ENCODE measurements at places on chromosomes 12 and 14. TPM values are rescaled to one million over a fixed set of nuclear protein-coding genes. Genes with fewer than 3 reads are reported as not detected.

LAG3 gene
- total RNA-seq: 2.9 TPM

CCDC85C gene
- total RNA-seq: 41.3 TPM

DNA sequence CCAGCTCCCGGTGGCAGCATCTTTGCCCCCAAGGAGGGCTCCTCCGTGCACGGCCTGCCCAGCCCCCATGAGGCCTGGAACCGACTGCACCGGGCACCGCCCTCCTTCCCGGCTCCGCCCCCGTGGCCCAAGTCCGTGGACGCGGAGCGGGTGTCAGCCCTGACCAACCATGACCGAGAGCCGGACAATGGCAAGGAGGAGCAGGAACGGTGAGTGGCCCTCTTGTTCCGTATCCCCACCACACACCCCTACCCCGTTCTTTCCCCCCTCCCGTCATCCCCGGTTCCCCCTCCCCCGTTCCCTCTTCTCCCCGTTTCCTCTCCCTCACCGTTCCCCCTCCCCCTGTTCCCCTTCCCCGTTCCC lies 28.3 kb downstream of the LRCOL1 start:
- H3K36me3 ChIP-seq: no peaks in the 10 kb centered on the region
- peak overlapping the region; percentile 28 for H3K4me3 ChIP-seq
- H3K4me1 ChIP-seq: peaks cover 15% of the 10 kb centered on the region
- peaks cover 70% of the 10 kb centered on the region for H3K27me3 ChIP-seq
- no peak overlapping the region for H3K27ac ChIP-seq
- peak; percentile 52 for DNase-seq

- H3K27me3 ChIP-seq: no peaks in the 10 kb centered on the region
- H3K4me1 ChIP-seq: no peaks in the 10 kb centered on the region
- H3K27ac ChIP-seq: no peak overlapping the region
- H3K4me3 ChIP-seq: no peak overlapping the region
Measured at GRCh38 chr14:96261053-96261452, 5.0 kb downstream of the BDKRB1 start.

DNA sequence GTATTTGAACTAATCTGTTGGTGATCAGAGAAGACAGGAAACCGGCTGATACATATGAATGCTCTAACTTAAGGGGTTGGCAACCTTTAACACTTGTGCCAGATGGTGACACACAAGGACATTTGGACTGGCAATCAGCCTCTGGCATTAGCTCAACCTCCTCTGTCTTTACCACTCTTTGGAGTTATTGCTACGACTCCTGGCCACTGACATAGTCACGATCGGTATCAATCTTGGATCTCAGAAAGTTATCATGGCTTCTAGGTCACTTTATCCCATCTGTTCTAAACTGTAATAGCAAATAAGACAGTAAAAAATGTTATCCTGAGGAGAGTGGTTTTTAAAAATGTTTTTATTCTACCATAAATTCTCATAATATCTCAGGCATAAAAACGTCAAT lies 575.2 kb upstream of the MDGA2 start:
- no peak for DNase-seq
- no peaks in the 10 kb centered on the region for H3K4me1 ChIP-seq
- H3K4me3 ChIP-seq: no peak overlapping the region
- H3K27ac ChIP-seq: no peak overlapping the region

- H3K27ac ChIP-seq: peak overlapping the region; percentile 80
- H3K4me3 ChIP-seq: peak overlapping the region; percentile 25
- no peaks in the 10 kb centered on the region for H3K36me3 ChIP-seq
- H3K4me1 ChIP-seq: peaks cover 44% of the 10 kb centered on the region
- no peaks in the 10 kb centered on the region for H3K27me3 ChIP-seq
- peak; percentile 65 for DNase-seq
Measured at GRCh38 chr12:128337431-128338170, 70.6 kb downstream of the TMEM132C start.
